Stimulated activated effector memory CD8-positive, alpha-beta T cell treated with anti-CD3 and anti-CD28 coated beads, Interleukin-12 subunit alpha, Interleukin-12 subunit beta, amount 100 ng/mL, for 72 hours (primary cell): ENCODE measurements at places on chromosomes 1 and 21.

DNA sequence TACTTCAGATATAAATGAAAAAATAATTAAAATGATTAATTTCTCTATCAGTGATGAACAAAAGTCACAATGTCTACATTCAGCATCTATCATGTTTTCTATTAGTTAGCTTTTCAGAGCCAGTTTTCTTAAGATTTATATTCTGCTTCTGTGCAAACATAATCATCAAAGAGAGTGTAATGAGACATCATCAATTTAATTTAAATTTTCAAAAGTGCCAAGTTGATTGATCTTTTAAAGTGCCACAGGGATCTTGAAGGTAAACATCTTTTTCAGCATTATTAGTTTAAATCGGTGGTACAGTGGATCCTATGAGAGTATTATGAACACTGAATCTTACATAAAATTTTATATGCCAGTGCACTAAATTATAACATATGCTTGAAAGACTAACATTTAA lies 1176.1 kb downstream of the PLA2G4A start:
- no peak for DNase-seq

GRCh38 chr1:215146240-215146975 lies 63.9 kb downstream of the KCNK2 start:
- no peak for DNase-seq

GRCh38 chr1:104765085-104765484 lies 1015.4 kb downstream of the AMY1C start:
- no peak for DNase-seq

DNA sequence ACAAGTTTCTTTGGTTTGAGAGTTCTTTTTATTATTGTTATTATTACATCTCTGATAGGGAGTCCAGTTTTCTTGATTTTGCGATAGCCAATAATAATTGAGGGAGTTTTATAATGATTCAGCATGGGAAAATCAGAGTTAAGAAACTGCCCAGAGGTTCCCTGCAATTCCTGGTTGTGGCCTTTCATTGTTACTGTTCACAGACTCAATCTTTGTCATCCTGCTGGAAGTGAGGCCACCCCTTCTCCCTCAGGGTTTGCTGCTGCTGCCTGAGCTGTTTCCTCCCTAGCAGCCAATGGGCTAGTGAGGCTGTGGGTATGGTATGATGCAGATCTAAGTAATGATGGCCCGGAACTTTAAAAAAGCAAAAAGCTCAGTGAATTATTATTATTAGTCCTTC lies 50.2 kb upstream of the TACSTD2 start:
- DNase-seq, result no peak

DNA sequence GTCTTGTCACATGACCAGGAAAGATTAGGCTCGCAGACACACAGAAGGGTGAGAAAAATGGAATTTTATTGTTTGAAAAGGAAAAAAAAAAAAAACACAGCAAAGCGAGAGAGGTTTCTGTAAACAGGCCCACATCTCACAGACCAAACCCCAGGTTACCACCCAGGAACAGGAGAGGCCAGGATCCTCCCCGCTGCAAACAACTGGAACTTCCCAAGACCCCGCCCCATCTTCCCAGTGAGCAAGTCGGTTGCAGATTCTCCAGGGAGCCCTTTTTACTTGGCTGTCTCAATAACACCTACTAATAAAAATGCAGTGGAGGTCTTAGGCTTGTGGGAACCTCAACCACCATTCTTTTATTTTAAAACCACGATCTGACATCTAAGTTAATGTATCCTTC lies 84.7 kb upstream of the ETS2 start:
- no peak for DNase-seq

- no peak for DNase-seq
These were observed 33.1 kb upstream of the GORAB start for GRCh38 chr1:170498876-170499275.

- DNase-seq, result peak; percentile 62
These were observed at the start of gene SAMD11 for GRCh38 chr1:923131-923990. SAMD11 (plus strand) TSS chr1:923923; CDS start chr1:924432, 509 bp downstream.

GRCh38 chr1:177229781-177230180 lies 59.0 kb downstream of the BRINP2 start:
- DNase-seq, result no peak

GRCh38 chr1:156482276-156482675 lies 18.3 kb downstream of the MEF2D start:
- DNase-seq, result no peak

DNA sequence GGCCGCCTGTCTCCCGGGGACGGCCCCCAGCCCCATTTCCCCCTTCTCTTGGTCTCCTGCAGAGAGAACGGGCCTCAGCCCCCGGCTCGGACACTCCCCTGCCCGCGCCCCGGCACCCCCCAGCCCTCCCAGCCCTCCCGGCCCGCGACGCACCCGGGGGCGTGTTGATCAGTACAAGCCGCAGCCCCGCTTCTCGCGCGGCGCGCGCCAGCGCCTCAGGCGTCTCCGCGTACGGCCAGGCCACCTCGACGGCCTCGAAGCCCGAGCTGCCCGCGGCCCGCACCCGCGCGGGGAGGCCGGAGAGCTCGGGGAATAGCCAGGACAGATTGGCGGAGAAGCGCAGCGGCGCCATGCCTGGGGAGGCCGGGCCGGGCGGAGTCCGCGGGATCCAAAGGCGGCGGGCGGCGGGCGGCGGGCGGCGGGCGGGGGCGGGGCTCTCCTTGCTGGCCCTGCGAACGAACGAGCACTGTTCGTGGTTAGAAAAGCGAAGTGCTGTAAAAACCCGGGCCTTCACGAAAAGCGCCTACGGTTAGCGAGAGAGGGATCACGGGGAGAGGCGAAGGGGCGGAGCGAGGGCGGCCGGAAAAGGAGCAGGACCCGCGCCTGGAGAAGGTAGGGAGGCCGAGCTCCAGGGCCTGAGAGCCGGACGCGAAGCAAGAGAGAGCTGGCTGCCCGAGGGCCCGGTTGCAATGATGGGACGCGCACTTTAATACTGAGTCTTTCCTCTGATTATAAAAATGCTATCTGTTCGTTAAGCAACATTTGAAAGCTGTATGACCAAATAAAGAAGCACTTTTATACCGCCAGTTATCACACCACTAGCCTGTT lies at the start of gene HYI:
Gene HYI (minus strand): TSS at position 490 of the 828 bp plus-strand sequence. CDS start 138 bp downstream, at position 352.
- DNase-seq, result peak; percentile 34

DNA sequence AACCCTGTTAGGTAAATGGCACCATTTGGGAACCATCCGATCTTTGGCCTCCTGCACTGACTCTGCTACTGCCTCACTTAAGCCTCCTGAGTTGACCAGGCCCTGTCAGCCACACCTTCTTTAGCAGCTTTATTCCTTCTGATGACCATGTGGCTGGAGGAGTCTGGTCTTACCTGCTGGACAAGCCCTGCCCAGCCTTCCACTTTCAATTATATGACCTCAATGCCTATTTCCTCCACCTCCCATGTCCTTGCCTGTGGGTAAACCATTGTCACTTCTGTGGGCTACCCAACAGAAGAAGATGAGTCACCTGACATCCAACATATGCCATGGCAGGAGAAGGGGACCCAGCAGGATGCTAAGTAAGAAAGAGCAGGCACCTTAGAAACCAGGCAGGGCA lies 393.8 kb downstream of the NTNG1 start:
- no peak for DNase-seq

- DNase-seq, result no peak
These were observed 15.9 kb downstream of the HSPA13 start for GRCh38 chr21:14366998-14367397.

DNA sequence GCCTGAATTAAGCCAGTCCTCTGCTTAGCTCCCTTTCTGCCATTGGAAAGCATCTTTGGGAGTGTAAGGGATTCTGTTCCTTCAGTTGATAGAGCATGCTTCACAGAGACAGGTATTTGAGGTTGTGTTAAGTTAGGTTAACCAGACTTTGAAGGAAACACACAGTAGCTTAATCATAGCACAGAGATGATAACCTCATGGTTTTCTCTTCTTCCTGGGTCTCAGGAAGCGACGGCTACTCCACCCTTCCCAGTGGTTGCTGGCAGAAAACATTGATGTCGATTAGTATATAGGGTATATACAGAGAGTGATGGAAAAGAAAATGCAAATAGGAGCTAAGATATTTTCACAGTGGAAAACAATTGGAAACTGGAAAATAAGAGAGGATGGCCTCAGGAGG lies 42.0 kb downstream of the S1PR1 start:
- DNase-seq, result no peak

- no peak for DNase-seq
These were observed 45.6 kb upstream of the HFM1 start for GRCh38 chr1:91450260-91450659.

- DNase-seq, result no peak
These were observed 5.5 kb upstream of the PPIE start for GRCh38 chr1:39733161-39733560.

DNA sequence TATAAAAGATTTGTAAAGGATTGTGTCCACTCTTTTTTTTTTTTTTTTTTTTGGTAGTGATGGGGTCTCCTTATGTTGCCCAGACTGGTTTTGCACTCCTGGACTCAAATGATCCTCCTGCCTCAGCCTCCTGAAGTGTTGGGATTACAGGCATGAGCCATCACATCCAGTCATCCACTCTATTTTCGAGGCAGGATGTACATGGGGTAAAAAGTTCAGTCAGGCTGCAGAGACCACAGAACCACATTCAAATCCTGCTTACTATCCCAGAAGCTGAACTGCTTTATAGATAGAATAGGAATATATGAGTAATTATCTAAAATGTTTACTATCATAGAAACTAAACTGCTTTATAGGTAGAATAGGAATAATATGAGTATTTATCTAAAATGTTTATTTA lies 26.0 kb upstream of the KCNK2 start:
- DNase-seq, result no peak

DNA sequence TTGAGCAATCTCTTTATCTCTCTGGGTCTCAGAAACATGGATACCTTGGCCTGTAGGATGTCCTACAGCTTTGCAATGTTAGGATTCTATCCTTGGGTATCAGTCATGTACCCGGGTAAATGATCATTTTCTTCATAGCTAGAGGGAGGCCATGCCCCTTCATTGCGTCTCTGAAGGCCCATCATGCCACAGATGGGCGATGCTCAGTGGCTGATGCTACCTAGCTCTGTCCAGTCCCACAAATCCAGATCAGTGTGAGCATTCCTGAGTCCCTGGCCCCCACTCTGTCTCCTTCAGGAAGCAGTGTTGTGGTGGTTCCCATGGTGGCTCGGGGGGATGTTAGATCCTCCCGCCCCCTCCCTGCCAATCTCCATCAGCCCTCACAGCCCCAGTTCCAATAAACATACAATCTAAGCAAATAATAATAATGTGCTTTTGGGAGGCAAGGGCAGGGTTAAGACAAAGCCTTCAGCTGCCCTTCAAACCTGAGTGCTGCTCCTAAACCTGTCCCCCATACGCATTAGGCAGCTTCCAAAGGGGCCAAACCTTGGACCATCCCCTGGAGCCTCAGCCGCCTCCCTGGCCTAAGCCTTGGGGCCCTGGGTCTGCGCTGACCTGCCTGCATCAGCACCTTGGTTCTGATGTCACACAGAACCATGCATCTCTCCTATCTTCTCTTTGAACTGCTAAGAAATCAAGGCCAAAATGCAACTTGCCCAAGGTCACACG lies 681 bp upstream of the GPR61 start:
- no peak for DNase-seq

- no peak for DNase-seq
These were observed 145.2 kb downstream of the ADSS2 start for GRCh38 chr1:244306544-244306943.

- no peak for DNase-seq
These were observed 4.8 kb downstream of the AMPD2 start for GRCh38 chr1:109624201-109625010.

DNA sequence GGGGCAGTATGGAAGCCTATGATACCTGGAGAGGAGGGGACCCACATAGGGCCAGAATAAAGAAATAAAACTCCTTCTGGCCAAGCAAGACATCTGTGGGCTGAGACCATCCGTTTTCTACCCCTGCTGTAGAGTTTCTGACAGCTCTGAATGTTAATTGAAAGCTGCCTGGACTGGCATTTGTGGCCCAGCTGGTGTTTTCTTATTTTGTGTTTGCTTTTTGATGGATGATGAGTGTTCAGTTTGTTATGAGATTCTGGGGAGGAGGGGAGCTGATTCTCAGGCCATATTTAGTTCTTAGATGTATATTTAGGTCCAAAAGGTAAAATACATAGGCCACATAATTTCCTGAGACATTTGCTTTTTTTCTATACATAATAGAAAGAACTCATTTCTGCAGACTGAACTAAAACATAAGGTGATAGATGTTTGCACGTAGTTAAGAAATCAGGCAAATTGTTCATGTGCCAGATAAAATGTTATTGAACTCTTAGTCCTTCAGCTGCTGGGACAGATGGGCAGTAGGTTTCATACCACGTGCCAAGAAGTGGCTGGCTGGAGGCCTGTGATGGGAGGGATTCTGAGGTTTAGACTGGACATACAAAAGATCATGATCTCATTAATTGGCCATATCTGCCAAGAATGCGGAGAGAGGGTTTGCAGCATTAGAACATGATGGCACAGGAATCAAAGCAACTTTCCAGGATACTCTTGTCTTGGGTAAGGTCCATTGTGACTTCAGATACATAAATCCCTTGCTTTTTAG lies 54.1 kb downstream of the DSCAM start:
- no peak for DNase-seq

GRCh38 chr1:50846224-50846839 lies 113.7 kb downstream of the FAF1 start:
- DNase-seq, result no peak
